OCI-LY7 (cell line): ENCODE measurements at places on chromosomes 5 and 9. TPM values are rescaled to one million over a fixed set of nuclear protein-coding genes. Genes with fewer than 3 reads are reported as not detected.

- DNase-seq = no peak
These were observed 136.1 kb upstream of the RAPGEF1 start for GRCh38 chr9:131875828-131876485.

DNA sequence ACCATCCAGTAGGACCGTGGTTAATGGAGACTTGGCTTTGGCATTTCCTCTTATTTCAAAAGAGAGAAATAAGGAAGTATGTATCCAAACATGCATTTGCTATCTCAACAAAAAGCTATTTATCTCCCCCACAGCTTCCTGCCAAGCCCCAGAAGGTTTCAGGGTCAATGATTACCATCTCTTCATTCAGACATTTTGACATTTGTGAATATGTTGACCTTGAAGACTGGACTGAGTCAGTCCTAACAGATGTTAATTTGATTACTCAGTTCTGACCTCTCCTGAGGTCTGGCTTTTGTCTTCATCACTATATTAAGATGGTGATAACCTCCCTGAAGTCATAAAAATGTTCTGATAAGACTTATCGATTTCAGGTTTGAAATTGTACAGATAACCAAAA lies 479.4 kb downstream of the AGTPBP1 start:
- no peak for DNase-seq

DNA sequence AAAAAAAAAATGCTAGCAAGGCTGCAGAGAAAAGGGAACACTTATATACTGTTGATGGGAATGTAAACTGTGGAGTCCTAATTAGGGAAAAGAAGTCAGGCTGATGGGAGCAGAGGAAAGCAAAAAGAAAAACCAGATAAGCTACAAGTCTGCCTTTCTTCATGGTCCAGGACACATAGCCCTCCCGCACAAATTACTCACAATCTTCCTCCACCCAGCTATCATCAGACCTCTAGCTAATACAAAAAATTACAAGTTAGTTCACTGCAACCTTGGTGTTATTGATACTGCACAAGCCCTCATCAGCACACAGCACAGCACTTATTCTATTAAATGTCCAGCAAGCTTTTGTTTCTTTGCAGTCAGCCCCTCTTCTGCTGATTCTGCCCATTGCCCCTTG lies 186.0 kb upstream of the ADRA1B start:
- no peak for DNase-seq

The RECK gene
- total RNA-seq = 6.5 and 8.1 TPM in 2 replicates

DNA sequence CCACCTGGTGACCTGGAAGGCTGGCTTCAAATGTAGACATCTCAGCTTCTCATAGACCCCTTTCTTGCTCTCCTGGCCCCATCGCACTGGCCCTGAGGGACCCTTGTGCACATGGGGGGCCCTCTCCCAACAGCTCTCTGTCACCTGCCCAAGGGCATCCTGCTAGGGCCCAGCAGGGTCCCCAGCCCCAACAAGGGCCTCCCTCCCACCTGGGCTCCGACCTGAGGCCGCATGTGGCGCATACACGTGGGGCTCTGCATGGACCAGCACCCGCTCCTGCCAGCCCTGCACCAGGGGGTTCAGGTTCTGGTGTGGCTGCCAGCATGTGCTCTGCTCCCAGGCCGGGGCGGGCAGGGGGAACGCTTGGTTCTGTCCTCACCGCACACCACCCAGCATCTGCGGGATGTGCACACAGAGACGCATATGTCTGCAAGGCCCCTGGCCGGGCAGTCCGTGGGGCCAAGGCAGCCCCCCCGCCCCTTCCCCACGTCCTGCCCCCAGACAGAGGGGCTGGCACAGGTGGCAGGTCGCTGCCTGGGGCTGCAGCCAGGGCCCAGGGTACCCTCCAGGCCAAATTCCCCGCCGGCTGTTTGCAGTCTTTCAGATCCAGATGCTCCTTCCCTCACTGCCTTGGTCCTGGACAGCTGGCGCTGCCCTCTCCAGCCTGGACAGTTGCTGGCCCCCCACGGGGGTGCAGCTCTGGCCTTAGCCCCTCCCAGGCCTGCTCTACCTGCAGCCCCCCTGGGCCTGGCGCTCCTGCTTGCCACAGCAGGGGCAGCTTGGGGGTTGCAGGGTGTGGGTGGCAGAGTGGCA lies 17.9 kb upstream of the NRARP start:
- DNase-seq = no peak

GRCh38 chr5:140321796-140322195 lies 18.9 kb upstream of the PFDN1 start:
- no peak for DNase-seq

The GABRA6 gene
- not detected in 2 replicates for total RNA-seq

- DNase-seq = no peak
These were observed 13.8 kb downstream of the NACC2 start for GRCh38 chr9:136081113-136081825.

The GZMA gene
- not detected in 2 replicates for total RNA-seq

The SPINK6 gene
- total RNA-seq = not detected in 2 replicates

DNA sequence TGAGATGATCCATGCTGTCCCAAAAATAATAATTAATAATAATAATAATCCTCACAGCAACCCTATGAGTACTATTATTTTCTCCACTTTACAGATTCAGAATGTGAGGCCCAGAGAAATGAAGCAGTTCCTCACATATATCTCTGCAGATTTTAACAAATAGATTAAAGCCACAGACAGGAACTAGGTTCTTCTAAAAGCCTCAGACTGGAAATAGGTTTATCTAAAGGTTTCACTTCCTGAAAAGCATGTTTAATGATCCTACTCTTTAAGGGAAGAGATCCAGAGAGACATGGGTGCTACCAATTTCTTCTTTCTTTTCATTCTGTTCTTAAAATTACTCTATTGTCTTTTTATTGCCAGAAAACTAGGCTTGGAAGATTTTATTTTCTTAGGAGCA lies 1079.4 kb upstream of the COX7C start:
- DNase-seq = peak; percentile 4

- DNase-seq = no peak
These were observed 22.9 kb downstream of the PDGFRB start for GRCh38 chr5:150132740-150133139.

GRCh38 chr9:131704141-131704983 lies 35.5 kb downstream of the RAPGEF1 start:
- DNase-seq = no peak

DNA sequence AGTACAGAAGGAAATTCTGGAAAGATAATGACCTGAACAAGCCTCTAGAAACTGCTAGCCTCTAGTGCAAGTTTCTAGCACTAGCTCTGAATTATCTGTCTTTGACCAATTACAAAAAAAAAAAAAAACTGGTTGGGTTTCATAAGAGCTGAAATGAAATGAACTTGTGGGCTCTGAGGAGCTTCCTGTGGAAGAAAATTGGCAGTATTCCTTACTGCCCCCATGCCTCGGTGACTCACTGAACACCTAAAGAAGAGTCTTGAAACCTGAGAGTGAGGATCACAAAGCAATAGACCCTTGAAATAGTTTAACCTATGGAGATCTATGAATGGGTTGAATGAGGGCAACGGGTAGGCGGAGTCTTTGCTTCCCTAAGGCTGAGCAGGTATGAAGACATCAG lies 263.6 kb upstream of the RASA1 start:
- no peak for DNase-seq

- DNase-seq = no peak
These were observed 29.0 kb upstream of the GPR150 start for GRCh38 chr5:95590880-95591279.
